Hematopoietic multipotent progenitor cell (in vitro differentiated cells): ENCODE measurements at places on chromosomes 4 and X. TPM values are rescaled to one million over a fixed set of nuclear protein-coding genes. Genes with fewer than 3 reads are reported as not detected.
A peak's percentile ranks its signal among the peaks of the same experiment; 100 is the strongest.

- no peak for DNase-seq
These were observed 7.6 kb downstream of the SLC25A43 start for GRCh38 chrX:119406776-119407175.

DNA sequence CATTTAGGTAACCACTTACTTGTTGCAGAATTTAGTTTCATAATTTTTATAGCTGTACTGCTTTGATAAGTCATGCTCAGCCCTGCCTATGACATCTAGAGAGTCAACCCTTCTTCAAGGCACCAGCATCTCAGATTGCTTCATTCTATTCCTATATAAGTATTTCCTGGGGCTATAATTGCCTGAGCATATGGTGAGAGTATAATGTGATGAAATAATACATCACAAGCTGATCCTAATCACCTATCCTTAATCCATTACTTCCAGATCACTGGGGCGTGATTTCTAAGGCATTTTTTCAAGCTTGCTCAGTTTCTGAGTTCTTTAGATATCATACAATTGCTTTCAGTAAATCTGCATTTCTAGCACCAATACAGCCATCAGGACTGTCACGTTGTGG, 200.0 kb upstream of the NPY2R start:
- DNase-seq = no peak

- peak; percentile 35 for DNase-seq
These were observed 66.0 kb upstream of the PLAC8 start for GRCh38 chr4:83180431-83180968.

DNA sequence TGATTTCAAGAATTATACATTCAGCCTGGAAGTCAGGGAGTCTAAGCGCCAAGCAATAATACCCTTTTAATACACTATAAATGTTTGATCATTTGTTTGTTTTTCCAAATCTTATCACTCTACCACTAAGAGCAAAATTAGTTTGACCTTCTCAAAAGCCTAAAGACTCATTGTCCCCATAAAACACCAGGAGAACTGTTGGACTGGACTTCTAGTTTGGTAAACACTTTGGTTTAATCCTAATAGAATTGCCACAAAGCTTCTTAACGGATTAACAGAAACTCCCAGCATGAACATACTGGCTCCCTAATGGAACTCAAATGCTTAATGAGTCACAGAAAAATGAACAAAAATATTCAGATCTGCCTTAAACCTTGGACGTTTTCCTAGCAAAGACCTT, 34.9 kb downstream of the SYTL5 start:
- no peak for DNase-seq

- no peak for DNase-seq
These were observed 185.1 kb downstream of the PDHA2 start for GRCh38 chr4:96025011-96025410.

- no peak for DNase-seq
These were observed 182.6 kb upstream of the PUDP start for GRCh38 chrX:7330556-7330955.

- DNase-seq = peak; percentile 34
These were observed 8.1 kb upstream of the LINC00632 start for GRCh38 chrX:140701480-140701879.

The CXCL11 gene
- total RNA-seq = 0.27 TPM
